ENCODE measurements at places on chromosomes 12 and 14.

DNA sequence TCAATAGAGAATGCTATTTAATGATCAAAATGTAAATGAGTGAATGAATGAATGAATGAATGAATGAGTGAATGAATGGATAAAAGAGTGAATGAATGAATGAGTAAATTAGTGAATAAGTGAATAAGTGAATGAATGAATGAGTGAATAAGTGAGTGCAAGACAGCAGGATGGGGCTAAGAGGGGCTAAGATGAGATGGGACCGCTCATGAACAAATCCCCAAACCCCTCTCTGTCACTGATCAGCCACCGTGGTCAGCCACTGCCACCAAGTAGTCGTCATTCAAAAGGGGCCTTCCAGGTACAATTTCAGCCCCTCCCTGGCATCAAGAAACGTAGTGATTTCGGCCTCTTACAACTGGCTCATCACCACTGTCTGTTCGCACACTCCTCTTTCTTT, 79.2 kb downstream of the BCL11B start:
- DNase-seq: no peak

- no peak for DNase-seq
These were observed 8.8 kb upstream of the LRRK2 start for GRCh38 chr12:40215982-40216381.

- no peak for DNase-seq
These were observed 242.3 kb downstream of the CCER1 start for GRCh38 chr12:90712671-90713070.

GRCh38 chr12:57993030-57993429, 51.7 kb downstream of the ATP23 start:
- DNase-seq: no peak

- DNase-seq: no peak
These were observed 73.9 kb downstream of the TGFB3 start for GRCh38 chr14:75907756-75908359.

- no peak for DNase-seq
These were observed 71.5 kb downstream of the WDR20 start for GRCh38 chr14:102211240-102211639.

DNA sequence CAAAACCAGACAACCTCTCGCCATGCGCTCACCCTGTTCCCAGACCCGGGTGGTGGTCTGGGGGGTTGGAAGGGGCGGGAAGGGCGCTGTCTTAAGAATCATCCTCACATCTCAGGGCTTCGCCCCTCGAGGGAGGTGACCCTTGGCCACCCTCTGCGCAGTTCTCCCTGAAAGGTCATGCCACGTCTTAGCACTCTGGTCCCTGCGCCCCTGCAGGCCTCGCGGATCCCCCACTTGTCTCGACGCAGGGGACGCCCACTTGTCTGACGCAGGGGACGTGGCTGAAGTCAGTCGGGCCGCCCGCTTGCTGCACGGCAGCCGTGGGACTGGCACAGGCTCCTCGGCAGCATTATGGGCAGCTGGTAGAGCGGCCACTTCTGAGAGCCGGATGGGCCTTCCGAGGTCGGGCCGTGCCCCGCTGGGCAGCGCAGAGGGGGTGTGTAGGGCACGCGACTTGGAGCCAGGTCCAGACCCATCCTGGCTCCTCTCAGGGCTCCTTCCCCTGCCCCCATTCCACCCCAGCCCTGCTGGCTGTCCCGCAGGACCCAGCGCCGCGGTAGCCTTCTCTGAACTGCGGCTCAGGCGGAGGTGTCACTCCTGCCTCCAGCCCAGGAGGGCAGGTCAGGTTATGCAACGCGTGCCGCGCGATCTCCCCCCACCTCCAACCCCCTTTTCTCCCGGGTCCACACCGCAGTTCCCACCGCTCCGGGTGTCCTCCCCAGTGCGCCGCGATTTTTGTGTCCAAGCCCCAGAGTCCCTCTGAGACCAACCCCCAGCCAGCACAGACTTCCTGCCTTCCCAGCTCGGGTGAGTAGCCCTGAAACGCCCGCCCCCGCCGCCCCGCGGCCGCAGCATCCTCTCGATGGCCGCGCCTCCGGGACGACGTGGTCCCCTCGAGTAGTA, 40.9 kb upstream of the CAPRIN2 start:
- no peak for DNase-seq

DNA sequence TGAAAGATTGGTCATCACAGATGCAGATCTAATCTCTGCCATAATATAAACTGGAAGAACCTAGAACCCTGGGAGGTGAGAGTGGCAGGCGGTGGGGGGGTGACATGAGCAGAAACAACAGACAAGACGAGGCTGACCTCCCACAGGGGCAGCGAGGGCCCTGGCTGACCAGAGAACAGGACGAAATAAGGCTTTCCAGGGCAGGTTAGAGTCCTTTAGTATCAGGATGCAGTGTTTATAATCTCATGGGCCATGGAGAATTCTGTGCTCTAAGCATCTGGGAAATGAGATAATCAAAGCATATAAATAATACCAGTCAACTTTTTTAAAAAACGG, 102.7 kb upstream of the BCL2L14 start:
- DNase-seq: no peak

DNA sequence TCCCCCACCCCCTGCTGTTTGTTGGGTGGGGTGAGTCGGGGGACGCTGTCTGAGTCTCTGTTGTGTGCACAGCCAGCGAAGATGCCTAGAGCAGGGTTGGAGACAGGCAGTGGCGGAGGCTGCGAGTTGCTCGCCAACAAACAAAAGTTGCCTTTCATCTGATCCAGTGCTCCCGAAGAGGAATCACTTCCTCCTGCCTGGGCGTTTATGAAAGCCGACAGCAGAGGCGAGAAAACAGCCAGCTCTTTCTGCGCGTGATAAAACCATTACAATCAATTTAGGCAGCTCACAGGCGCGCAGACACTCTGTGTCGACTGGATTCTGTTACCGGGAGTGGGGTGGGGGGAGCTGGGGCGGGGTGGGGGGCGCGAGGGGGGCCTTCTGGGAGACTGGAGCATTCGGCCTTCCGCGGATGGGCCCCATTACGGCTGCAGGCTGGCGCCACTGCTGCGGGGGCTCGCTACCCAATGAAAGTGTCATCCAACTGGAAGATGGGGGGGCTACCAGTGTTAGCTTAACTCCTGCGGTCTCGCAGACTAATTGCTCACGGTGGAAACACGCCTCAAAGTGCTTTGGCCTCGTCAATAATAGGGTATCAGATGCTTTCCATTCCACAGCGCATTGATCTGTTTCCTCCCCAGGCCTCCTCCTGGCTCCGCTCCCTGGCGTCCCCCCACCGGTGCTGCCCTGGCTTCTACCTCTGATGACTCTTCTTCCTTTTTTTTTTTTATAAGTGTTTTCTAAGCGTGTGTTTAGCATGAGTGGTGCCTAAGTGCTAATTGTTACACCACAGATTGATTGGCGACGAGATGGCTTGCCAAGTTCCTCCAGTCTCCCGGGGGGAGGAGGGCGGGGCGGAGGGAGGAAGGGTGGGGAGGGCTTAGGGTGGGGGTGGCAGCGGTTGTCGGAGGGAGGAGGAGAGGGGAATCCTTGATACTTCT, 678.4 kb downstream of the MED13L start:
- DNase-seq: no peak

- peak; percentile 82 for DNase-seq
These were observed 98.2 kb downstream of the C12orf42 start for GRCh38 chr12:103397536-103397935.

GRCh38 chr12:7668171-7668570, 2.5 kb upstream of the APOBEC1 start:
- no peak for DNase-seq

DNA sequence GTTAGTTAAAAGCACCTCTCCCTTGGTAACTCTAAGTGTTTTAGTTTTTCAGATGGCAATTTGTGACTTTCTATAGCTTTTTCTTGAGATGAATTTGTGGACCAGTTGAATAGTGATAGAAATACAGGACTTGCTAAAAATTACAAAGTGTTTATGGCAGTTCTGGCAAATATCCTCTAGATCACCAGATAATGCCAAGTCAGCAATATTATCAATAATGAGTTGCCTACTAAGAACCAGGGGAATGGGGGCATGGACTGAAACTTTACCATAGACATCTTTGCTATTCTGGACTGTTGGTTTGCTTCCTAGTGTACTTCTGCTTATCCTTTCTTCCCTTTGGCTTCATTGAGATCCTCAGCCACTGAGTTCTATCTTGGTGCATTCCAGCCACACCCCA, 584.2 kb downstream of the DIO2 start:
- no peak for DNase-seq

GRCh38 chr12:10101042-10101579, 2.3 kb upstream of the CLEC1A start:
- DNase-seq: no peak

- DNase-seq: no peak
These were observed 12.9 kb downstream of the ITGB7 start for GRCh38 chr12:53193985-53194716.

- DNase-seq: no peak
These were observed 149.8 kb upstream of the GZMB start for GRCh38 chr14:24783791-24784190.

GRCh38 chr12:120367233-120367923, 1.6 kb downstream of the MSI1 start:
- peak; percentile 2 for DNase-seq

DNA sequence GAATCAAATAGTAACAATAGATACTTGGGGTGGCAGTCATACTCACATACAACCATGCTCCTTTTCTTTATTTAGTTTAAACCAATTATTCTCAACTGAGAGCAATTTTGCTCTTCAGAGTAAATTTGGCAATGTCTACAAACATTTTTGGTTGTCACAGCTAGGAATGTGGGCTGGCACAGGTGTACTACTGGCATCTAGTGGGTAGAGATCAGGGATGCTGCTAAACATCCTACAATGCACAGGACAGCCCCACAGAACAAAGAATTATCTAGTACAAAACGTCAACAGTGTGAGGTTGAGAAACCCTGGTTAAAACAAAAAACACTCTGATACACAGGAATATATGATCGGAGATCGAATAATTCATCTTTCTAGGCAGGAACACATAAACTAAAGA, 186.5 kb downstream of the NELL2 start:
- no peak for DNase-seq

DNA sequence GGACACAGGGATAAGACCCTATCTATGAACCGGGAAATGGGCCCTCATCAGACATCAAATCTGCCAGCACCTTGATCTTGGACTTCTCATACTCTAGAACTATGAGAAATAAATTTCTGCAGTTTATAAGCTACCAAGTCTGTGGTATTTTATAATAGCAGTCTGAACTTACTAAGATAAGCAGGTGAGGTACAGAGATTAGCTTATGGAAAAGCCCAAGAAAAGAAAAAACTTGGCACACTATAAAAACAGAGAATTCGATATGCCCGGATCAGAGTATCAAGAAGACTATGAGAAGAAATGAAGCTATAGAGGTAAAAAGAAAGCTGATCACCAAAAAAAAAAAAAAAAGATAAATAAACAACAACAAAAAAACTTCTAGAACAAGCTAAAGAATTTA, 52.6 kb downstream of the EEA1 start:
- DNase-seq: no peak

DNA sequence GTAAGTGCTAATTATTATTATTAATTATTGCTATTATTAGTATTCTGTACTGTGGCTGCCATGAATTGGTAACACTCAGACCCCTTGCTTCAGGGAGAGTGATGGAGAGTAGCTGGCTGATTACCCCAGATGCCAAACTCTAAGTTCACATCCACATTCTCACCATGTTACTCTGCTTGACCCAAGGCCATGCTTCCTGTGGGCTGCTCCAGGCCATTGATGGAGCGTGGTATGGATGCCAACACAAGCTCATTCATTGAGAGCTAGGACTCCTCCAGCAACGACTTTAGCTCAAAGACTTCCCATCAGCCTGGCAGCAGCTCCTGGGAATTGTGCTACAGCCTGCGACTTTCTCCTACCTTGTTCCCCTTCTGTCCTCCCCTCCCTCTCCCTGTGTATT, 233.4 kb downstream of the MSRB3 start:
- no peak for DNase-seq

- no peak for DNase-seq
These were observed 21.6 kb downstream of the TMTC2 start for GRCh38 chr12:82708061-82708879.

GRCh38 chr12:67306712-67307111, 37.6 kb downstream of the CAND1 start:
- DNase-seq: no peak

GRCh38 chr12:116238149-116238548, 39.3 kb downstream of the MED13L start:
- no peak for DNase-seq

Data from NCI-H2081 treated with DMSO at 0.1 percent for 48 hours (cell line).